ENCODE measurements at places on chromosomes 3 and 15.
A peak's percentile ranks its signal among the peaks of the same experiment; 100 is the strongest.

DNA sequence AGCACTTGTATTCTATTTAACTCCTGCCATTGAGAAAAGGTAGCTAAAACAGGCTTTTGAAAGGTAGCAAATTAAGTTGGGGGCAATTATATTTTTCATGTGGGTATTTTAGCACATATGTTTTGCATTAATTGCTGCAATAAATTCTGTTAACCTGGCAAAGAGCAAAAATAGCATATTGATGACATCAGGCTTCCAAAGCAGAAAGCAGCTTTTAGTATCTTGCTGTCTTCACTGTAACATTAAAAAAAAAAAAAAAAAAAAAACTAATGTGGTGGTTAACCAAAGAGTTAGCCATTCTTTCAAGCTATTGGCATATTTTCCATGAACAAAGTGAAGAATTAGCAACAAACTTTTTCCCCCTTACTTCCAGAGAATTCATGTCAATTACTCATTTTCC, 9.1 kb downstream of the EPHA3 start:
- DNase-seq: no peak

DNA sequence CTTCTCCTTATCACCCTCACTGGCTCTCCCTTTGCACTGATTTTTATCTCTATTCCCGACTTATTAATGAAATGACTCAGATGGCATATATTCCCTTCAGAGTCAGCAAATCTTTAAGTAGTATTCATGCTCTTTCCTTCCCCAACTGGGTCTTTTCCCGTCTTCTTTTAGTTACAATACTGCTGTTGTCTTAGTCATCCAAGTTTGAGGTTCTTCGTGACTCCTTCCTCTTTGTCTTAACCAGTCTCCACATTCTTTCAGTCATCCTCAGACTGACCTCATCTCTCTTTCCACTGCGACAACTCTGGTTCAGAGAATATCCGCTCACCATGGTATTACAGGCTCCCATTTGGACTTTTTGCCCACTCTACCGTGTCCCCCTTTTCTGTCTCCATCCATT, 12.4 kb downstream of the WDR5B start:
- DNase-seq: no peak

DNA sequence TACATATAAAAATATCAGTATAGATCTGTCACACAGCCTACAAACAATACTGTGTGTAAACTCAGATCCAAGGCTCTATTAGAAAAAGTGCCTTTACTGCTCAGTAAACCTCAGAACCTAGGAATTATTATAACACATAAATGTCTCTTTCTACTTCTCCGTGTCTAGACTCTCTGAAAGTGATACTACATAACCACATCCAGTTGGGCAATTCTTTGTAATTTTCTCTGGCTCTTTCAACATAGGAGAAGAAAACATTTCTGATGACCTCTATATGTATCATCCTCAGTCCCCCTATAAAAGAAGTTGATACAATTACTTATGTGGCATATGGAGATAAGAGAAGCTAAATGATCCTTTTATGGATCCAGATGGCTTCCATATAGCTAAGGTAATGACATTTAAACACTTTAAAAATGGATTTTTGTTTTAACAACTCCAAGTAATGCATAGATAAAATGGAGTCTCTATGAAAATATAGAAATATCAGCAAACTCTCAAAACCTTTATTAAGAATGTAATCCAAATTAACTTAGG, 104.5 kb downstream of the LSAMP start:
- DNase-seq: no peak

DNA sequence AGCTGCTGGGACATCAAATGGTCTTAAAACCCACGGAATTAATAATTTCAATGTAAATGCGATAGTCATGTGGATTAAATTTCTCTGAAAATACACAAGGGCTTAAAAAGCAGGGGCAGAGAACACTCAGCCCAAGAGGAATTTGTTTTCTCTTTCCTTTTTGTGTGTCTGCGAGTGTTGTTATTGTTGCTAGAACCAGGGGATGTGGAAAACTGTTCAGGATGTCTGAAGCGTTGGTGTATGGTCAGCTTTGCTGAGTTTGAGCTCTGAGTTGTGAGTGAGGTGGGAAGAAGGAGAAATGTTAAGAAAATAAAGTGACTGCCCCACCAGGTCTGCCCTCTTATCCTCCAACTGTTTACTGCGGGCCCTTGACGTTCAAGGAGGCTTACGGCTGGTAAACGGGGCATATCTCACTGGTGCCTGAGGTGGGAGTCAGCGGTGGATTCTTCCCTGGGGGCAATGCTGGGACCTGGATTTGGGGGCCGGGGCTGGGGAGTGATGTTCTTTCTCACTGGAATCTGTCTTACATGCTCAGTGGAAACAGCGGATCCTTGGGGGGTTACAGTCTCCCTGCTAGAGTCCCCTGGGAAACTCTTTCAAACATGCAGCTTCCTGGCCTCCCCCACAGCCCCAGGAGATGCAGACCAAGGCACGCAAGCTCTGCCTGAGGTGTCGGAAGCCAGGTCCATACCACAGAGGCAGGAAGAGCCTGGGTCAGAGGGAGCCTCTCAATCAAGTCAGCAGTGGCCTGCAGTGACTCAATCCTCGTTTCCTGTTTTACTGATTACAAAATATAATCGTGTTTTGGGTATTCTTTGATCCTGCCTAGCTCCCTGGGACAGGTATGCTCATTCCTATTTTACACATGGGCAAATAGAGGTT, 41.8 kb downstream of the ITGA11 start:
- no peak for DNase-seq

GRCh38 chr3:9862391-9863057, 17.5 kb downstream of the CIDEC start:
- DNase-seq: no peak

GRCh38 chr3:66998904-66999235, 763 bp downstream of the KBTBD8 start:
- DNase-seq: no peak

DNA sequence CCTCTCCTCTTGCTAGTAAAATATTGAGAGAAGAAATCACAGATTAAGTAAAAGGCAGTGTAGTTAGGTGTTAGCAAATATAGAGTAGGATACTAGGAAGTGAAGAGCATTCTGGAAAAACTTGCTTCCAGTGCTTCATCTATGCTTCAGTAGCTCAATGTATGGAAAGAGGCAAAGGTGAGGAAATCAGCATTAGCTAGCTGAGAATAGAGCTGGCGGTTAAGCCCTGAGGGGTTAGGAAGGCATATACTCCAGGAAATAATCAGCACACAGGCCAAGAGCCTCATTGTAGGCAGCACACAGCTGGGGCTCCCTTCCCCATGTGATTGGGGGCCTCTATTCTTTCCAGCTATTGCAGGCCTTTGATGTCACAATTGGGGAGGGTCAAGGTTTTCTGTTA, 13.8 kb downstream of the RCCD1 start:
- DNase-seq: no peak

- peak; percentile 22 for DNase-seq
Measured at GRCh38 chr3:102673271-102674115, 238.7 kb downstream of the ZPLD1 start.

DNA sequence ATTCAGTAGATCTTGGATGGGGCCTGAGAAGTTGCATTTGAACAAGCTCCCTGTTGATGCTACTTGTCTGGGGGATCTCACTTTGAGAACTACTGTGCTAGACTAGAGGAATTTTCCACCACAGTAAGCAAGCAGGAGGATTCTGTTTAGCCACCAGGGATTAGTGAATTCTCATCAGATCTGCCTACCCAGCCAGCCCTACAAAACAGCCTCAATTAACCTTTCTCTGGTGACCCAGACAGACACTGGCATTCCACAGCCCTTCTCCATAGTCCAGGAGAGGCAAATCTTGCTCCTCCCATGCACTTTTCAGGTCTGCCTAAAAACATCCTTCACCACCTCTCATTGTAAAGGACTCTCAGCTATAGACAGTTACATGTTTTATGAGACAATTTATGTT, 16.7 kb upstream of the MYH15 start:
- no peak for DNase-seq

DNA sequence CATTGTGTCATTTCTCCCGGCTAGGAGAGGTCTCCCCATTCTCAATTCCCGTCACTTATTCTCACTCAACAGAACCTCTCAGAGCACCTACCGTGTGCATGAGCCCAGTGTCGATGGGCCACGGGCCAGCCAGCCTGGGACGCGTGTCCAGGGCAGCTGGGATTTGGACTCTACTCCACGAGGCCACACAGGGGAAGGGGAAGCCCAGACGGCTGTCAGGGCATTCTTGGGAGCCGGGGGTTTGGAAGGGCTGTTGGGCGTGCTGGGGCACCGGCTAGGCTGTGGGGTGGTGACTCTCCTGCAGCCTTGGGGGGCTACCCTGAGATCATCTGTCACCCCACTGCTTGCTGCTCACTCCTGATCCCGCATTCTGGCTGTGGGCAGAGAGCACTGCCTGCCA, 41.7 kb upstream of the PCSK6 start:
- DNase-seq: no peak

DNA sequence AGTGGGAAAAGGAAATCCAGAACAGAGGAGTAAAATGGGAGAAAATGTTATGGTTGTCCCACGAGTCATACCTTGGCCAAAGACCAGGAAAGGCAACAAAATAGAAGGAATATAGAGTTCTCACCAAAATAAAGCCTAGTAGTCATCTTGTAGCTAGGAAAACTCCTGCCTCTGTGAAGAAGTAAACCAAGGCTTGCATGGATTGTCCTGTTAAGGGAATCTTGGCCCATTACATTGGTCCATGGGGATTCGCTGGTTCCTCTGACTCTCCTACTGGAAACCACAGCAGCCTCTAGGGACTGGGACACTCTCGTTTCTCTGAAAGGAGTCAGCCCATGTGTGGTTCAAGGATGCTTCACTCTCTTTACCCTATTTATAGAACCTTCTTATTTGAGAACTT, 62.9 kb upstream of the FNDC3B start:
- no peak for DNase-seq

DNA sequence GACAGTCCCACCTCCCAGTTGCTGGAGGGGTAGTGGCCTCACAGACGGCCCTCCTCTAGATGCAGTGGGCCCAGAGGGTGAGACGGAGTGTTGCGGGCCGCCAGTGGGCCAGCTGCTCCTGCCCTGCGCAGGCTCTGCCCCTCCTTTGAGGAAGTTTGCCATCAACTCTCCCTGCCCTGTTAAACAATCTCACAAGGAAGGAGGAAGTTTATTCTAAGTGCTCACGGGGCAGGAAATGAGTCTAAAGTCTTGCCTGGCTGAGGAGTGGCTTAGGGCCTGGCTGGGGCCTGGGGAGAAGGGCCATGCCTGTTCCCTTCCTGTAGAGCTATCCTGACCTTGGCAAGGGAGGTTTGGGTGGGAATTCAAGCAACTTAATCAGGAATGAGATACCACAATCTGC, at the start of gene FAM3D:
Gene FAM3D (minus strand): TSS at position 92 of the 400 bp plus-strand sequence. CDS start 11,211 bp downstream, outside the sequence.
- DNase-seq: no peak

DNA sequence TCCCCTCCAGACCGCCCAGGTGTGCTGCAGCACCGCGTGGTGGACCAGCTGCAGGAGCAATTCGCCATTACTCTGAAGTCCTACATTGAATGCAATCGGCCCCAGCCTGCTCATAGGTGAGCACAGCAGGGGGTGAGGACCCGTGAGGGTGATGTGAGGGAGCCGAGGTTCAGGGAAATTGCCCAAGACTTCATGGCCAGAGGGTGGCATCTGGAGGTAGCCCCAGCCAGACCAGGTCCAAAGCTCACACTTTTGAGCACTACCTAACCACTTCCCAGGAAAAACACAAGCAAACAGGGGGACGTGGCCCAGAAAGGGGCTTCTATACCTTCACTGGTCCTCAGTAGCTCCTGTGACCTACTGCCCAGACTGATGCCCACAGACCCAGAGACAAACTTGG, 33.8 kb downstream of the NR1I2 start:
- DNase-seq: no peak

- peak; percentile 27 for DNase-seq
Measured at GRCh38 chr3:120475722-120476377, 25.1 kb upstream of the FSTL1 start.

DNA sequence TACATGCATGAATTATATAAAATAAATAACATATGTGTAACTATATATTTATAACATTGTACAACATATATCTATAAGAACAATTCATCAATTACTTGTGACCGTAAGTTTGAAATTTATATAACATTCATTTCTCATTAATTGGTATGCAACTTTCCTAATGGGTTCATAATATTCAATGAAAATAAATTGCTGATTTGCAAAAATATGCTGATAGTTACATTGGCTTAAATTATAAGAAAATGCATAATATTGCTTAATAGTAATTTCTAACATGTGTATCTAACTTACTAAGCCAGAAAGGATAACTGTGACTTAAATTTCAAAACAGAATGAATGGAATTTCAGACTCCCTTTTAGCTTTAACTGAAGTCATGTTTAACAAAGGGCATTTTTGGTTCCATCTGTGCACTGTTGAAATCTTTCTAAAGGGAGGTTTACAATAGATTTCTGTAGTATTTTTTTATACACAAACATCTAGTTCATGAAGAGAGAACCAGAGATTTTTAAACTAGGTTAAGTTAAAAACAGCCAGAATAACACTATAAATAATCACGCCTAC, 310.9 kb downstream of the TBC1D5 start:
- no peak for DNase-seq

DNA sequence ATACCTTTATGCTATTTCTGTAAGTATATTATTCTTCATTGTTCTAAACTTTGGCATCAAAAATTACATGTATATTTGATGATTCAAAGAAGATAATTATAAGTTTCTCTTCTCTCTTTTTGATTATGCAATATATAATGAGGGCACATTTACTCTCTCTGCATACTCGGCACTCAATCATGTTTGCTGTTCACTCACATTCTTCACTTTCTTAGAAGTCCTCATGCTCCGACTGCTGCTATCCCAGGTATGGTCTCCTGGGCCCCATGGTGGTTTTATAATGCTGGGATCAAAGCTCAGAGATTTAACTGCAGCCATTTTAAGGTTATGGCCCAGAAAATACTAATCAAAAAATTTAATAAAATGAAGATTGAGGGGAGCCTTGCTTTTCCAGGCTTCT, 529.7 kb upstream of the IL12A start:
- no peak for DNase-seq

GRCh38 chr3:186421946-186422345, 59.9 kb upstream of the DGKG start:
- no peak for DNase-seq

GRCh38 chr3:186308549-186308948, 53.5 kb downstream of the DGKG start:
- no peak for DNase-seq

DNA sequence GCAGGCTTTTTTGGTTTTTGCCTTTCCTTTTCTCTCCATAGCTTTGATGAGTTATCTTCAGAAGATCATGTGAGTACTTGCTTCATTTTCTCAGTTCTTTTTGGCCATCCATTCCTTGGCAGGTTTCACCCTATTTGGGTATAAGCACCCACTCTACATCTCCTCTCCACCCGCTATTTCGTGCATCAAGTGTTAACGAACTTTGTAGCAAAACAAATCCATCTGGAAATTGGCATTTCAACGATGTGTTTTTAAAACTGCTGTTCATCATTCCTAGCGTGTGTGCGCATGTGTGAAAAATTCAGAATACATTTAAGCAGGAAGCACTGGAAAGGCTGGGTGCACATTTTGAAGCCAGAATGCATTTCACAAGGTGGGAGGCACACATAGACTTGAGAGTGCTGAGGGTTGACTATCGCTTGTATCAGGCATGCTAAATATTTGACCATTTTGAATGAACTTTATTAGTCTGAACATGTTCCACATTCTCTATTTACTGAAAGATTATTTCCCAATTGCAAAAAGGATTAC, 89.7 kb upstream of the FHIT start:
- DNase-seq: no peak

GRCh38 chr15:52191207-52191606, at the start of gene GNB5:
GNB5 (minus strand) TSS chr15:52191392; CDS start chr15:52184676, 6,716 bp downstream.
- DNase-seq: no peak

GRCh38 chr3:56269755-56270535, 198.3 kb downstream of the ERC2 start:
- DNase-seq: no peak

Measured in NCI-H2107 (cell line).